ENCODE measurements at places on chromosomes 12 and 14.

- DNase-seq, result no peak
Observed at GRCh38 chr14:78524196-78524595, 354.0 kb downstream of the NRXN3 start.

DNA sequence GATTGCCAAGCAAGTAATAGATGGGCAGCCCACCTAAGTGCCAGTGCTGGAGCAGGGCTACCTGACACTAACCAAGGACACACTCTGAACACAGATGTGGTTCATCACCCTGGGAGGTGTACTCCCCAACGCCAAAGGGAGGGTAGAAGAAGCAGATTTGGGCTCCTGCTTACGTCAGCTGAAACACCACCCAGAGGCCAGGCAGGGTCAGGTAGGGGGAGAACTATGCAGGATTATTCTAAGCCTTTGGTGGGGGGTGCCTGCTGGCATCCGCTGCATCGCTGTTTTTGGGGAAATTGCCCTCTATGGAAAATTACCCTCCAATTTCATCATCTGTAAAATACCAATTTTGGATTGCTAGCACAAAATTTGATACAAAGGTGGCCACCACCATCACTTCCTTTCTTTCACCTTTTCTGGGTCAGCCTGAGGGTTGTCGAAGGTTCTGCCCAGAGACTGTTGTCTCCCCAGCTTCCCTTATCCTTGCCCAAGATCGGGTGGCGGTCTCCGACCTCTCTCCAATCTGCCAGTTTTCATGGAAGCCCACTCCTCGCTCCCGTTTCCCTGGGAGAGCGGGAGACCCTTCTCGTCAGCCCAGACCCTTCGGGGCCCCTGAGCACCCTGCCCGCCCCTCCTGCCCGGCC is 535 bp downstream of the BIN2 start:
- DNase-seq, result no peak

DNA sequence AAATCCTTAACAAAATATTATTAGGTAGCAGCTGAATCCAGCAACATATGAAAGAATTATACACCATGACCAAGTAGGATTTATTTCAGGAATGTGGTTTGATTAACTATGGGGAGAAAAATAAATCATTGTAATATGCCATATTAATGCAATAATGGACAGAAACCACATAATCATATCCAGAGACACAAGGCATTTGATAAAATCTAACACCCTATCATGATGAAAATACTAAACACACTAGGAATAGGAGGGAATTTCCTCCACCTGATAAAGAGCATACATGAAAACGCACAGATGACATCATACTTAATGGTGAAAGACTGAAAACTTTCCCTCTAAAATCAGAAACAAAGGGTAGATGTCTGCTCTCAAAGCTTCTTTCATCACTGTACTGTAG is 238.9 kb downstream of the PHLDA1 start:
- DNase-seq, result no peak

GRCh38 chr14:102757646-102758045 is 19.6 kb upstream of the TRAF3 start:
- DNase-seq, result no peak

DNA sequence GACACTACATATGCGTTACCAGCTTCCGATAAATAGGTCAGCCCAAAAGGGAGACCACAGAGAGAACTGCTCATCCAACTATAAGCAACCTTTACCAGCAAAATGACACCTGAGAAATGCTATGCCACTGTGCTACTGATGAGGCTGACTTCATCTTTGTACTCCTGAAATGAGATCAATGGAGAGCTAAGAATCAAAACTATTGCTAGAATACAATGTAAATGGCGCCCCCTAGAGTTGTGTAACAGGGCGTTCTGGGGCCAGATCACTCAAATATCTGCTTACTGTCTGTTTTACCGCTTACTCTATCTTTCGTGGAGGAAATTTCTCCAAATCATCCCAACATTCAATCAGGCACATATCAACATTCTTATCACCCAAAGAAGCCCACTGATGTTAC is 4.6 kb downstream of the ZNF384 start:
- no peak for DNase-seq

- DNase-seq, result no peak
Observed at GRCh38 chr14:47919997-47920396, 244.6 kb upstream of the MDGA2 start.

- DNase-seq, result no peak
Observed at GRCh38 chr14:75904311-75904710, 77.5 kb downstream of the TGFB3 start.

GRCh38 chr12:52023976-52024688 is 17.4 kb downstream of the TAMALIN start:
- no peak for DNase-seq

- no peak for DNase-seq
Observed at GRCh38 chr14:23058654-23059504, 1.6 kb upstream of the CDH24 start.

- DNase-seq, result no peak
Observed at GRCh38 chr14:61476105-61476753, 154.8 kb downstream of the PRKCH start.

- no peak for DNase-seq
Observed at GRCh38 chr14:23538785-23539184, 12.8 kb downstream of the ZFHX2 start.

DNA sequence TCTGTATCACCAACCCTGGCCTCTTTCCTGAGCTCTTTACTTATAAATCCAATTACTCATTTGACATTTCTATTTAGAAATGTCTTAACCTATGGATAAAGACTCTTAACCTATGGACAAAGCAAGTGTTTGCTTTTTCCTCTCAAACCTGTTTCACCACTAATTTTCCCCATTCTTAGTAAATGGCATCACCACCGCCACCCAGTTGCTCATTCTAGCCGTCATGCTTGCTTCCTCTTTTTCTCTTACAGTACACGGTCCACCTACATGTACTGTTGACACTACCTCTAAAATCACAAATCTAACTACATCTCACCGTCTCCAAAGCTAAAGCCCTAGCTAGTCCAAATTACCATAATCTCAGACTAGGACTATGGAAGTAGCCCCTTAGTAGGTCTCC is 60.0 kb downstream of the CAPS2 start:
- DNase-seq, result no peak

DNA sequence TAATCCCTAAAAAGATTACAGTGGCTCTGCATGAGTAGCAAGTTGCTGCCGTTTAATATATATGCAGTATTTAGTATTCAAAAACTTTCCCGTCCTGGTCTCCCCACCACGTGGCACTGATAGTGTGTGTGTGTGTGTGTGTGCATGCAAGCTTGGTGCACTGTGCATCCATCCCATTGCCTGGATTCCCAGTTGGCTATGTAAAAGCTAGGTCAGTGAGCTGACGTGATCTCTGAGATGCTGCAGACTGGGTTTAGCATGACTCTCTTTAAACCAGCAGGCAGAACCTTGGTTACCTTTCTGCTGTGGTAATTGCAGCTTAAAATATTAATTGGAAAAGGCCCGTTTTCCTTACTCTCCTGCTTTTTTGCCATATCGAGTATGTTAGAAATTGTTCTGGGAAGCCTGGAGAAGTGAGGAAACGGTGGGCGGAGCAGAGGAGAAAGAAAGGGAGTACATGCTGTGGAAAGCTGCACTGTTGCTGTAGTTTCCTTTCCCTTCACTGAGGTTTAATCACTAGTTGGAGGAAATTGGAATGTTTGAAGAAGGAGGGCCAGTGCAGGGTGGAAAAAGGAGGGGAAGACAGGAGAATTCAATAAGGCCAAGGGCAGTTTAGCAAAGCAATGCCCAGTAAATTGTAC is 4.0 kb upstream of the CNTN1 start:
- DNase-seq, result no peak

- DNase-seq, result no peak
Observed at GRCh38 chr12:62977418-62977817, 42.5 kb upstream of the PPM1H start.

- no peak for DNase-seq
Observed at GRCh38 chr14:36591482-36591881, 9.1 kb upstream of the NKX2-8 start.
